ENCODE measurements at places on chromosomes 16 and 17.

DNA sequence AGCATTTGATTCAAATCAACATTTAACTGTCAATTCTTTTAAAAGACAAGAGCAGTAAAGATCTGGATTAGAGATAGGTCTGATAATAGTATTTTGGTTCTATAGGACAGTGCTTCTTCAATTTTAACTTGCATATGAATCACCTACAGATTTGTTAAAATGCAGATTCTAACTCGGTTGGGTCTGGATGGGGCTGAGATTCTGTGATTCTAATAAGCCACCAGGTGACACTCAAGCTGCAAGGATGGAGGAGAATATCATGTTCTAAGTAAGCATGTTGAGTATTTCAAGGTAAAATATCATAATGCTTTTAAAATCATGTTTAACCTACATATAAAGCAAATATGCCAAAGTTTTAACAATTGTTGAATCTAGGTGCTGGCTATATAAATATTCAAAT is 15.8 kb downstream of the TSPOAP1 start:
- no peak for DNase-seq

- no peak for DNase-seq
These were observed 9.5 kb downstream of the MYCBPAP start for GRCh38 chr17:50517504-50518383.

- DNase-seq = no peak
These were observed 14.1 kb downstream of the TP53 start for GRCh38 chr17:7673239-7673638.

- DNase-seq = no peak
These were observed 36.0 kb downstream of the TMEM235 start for GRCh38 chr17:78267253-78268073.

- DNase-seq = no peak
These were observed 1.2 kb upstream of the TMEM88 start for GRCh38 chr17:7853691-7854038.

GRCh38 chr17:4235372-4236279 is 28.2 kb downstream of the ANKFY1 start:
- DNase-seq = peak; percentile 53

- DNase-seq = no peak
These were observed 10.6 kb downstream of the FBXO39 start for GRCh38 chr17:6786618-6787017.

DNA sequence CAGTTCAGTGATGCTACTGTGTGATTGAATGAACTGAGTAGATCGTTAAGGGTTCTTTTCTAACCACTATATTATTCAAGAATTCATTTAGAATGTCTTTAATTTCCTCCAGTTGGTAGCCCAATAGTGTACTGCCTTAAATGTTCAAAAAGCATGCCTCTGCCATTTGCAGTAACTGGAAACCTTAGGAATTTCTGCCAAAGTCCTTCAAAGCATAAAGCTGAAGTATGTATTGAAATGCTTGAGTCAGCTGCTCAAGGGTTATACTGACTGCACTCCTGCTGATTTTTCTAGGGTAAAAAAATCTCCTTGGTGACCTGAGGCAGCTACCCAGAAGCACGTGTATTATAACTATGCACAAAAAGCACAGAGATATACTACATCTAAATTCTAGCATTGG is 56.5 kb downstream of the SNTB2 start:
- no peak for DNase-seq

- DNase-seq = no peak
These were observed 136.9 kb downstream of the MAP2K6 start for GRCh38 chr17:69551212-69552010.

GRCh38 chr17:45801421-45801820 is 17.3 kb downstream of the CRHR1 start:
- no peak for DNase-seq

DNA sequence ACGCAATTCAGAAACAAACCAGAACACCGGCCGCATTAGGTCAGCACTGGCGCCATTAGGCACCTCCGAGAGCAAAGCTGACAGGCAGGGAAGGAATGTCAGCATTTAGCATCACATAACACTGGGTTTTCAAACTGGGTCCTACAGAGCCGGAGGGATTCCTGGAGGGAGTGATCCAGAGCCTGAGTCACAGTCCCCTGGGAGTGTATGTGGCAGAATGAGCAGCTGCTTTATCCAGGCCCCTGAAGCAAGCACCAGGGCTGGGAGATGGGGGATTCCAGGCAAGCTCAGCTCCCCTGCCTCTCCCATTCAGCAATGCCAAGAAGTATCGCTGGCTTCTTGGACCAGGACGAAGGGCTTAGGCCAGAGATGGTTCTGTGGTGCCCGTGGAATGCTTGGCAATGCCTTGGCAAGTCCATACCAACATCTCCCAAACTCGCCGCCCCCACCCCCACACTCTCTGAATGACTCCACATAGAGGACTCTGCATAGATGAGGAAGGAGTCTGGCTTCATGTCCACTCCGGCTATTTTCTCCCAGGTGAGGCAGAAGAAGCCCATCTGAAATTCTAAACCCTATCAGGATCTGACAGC is 20.4 kb downstream of the GAS7 start:
- DNase-seq = no peak

DNA sequence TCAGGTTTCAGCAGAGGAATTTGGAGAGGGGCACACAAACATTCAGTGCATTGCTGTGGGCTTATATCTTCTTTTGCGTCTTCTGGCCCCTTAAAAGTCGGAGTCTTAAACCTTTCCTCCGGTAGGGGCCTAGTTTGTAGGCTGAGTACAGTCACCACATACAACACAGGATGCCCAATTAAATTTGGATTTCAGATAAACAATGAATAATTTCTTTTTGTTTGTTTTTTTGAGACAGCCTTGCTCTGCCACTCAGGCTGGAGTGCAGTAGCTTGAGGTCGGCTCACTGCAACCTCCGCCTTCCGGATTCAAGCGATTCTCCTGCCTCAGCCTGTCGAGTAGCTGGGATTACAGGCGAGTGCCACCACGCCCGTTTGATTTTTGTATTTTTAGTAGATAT is 26.7 kb upstream of the ADORA2B start:
- DNase-seq = no peak

DNA sequence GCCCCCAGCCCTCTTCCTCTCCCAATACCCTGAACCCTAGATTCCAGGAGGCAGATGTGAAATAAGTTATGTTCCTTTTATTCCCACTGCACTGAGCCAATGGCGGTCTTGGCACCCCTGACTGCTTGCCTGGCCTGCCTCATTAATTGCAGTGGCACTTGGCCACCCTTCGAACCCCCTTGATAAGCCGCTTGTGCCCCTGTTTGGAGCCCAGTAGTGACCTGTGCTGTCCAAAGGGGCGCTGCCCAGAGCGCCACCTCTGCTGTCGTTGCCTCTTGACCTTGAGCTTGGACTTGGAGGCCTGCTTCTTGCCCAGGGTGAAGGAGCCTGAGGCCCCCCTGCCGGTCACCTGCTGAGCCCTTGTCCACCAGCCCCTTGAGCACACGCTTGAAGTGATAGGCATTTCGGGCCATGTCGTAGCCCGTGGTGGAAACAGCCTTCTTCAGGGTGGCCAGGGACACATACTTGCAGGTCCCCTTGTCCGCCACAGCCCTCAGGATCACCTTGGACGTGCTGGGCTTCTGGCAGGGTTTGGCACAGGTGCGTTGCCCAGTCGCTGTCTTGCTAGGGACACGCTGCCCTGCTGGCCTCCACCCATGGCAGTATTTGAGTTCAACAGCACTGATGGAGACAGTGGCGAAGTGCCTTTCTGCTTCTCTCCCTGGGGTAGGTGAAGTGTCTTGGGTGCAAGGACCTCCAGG is 5.7 kb downstream of the SGCA start:
- no peak for DNase-seq

DNA sequence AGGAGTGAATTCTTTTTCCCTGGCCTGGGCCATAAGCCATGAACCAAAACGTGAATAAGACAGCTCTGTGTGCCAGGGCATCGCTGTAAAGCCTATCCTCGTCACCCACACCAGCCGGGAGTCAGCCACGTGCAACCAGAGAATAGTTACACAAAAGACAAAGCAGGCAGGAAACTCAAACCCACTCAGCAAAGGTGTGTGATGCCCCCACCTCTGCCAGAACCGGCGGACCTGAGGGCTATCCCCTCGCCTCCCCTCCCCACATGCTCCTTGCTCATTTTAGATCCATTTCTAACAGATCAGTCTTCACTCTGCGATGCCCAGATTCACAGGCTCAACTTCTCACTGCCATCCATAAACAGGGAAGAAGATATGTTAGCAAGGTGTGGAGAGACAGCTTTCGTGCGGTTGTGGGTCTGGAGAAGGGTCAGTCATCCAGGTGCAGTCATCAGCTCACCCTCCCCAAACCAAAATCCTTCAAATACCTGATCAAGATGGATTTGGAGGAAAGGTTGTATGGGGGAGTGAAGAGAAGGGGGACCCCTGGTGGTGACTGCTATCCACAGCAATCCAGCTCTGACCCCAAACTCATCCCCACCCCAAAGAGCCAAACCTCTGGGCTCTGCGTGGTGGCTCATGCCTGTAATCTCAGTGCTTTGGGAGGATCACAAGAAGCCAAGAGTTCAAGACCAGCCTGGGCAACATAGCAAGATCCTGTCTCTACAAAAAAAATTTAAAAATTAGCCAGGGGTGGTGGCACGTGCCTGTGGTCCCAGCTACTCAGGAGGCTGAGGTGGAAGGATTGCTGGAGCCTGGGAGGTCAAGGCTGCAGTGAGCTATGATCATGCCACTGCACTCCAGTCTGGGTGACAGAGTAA is 219.2 kb downstream of the C16orf78 start:
- DNase-seq = no peak

DNA sequence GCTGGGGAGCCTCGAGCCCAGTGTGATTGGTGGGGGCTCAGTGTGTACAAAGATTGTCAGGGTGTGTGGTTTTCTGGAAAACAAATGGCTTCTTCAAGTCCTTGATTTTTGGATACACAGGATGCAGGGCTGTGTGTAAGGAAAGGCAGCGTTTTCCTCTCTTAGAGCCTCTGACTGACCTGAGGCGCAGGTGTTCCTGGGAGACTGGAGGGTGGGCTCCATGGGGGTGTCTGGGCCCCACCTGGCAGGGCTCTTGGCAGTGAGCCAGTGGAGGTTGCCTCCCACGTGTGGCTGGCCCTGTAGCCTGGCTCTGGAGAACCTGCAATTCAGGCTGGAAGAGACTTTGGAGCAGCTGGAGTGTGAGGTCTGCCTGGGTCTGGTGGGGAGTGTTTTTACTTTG is 5.0 kb downstream of the FOXK2 start:
- no peak for DNase-seq

DNA sequence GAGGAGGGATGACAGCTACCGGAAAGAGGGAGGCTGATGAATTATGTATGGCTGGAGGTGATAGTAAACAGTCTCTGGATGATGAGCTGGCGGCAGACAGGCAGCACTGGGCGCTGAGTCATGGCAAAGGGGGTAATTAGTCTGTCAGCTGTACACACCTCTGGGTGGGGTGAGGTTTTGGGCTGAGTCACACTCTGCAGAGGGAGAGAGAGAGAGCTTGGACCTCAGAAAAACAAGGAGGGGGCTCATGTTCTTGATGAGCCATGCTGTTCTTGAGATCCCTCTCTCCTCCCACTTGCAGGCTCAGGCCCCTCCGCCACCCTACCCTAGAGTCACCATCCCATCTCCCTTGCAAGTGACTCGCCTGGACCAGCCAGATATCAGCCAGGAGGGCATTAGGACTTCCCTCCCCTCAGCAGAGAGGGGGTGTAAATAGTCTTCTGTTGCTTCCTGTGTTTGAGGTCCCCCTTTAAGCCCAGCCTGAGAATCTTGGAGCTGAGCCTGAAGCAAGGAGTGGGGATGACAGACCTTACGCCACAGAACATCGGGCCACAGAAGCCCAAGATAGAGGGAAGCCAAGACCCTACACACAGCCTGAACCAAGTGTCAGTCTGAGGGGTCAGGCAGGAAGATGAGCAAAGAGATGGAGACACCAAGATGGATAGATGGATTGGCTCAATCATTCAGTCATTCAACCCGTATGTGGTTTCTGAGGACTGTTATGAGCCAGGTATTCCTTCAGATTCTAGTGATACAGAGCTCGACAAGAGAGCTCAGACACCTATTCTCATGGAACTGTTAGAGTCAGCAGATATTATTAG is 383.2 kb upstream of the CCL2 start:
- DNase-seq = no peak

- no peak for DNase-seq
These were observed 80.2 kb downstream of the CACNG1 start for GRCh38 chr17:67124450-67125148.

- no peak for DNase-seq
These were observed 14.7 kb downstream of the DBNDD1 start for GRCh38 chr16:90004577-90004976.

- DNase-seq = no peak
These were observed 71.8 kb downstream of the PRKCA start for GRCh38 chr17:66373944-66374817.

DNA sequence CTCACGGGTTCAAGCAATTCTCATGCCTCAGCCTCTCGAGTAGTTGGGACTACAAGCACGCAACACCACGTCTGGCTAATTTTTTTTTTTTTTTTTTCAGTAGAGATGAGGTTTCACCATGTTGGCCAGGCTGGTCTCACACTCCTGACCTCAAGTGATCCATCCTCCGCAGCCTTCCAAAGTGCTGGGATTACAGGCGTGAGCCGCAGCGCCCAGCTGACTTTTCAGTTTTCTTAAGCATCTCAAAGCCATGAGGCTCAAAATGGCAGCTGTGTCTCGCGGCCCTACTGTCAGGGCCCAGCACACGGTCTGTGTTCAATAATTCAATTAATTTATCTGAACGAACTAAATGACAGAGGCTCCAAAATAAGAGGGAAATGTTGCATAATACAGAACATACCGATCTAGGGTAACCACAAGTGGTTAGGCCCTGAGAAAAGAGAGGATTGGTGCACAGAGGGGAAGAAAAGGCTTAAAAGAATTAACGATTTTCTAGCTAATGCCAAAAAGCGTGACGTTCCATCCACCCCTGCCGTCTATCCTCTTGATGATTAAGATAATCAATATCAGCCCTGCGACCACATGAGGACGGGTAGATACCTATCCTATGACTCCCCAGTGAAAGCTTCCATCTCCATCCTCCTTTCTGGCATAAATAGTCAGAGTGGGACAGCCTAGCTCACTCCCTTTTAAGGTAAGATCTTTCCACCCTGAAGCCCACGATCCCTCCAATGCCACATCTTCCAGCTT is 136.9 kb downstream of the SLC39A11 start:
- DNase-seq = no peak

DNA sequence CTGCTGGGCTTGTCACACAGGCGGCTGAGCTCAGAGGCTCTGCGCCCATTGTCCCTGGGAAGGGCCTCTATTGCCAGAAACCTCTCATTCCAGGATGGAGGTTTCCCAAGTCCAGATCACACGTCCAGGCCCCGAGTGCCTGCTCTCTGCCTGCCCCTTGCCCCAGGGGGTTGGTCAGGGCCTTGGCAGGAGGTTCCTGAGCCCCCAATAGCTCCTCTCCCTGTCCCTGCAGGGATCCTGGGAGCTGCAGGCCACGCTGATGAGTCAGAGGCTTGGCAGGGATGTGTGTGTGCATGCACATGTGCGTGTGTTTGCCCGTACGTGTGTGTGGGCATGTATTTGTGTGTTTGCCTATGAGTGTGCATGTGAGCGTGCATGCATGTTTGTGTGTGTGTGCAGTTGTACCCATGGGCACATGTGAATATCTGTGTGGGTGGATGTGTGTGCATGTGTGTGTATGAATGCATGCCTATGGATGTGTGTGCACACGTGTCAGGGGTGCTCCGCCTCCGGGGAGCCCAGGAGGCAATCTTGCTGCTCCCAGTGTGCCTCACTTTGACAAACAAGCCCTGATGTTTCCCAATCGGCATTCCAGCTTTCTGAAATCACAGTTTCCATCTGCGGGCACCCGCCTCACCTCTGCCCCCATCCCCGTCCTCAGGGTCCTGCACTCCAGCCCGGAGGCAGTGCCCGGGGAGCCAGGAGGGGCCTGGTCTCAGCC is 98.4 kb upstream of the GSE1 start:
- DNase-seq = peak; percentile 71

All from skin of body (tissue), 3 donors.